ENCODE measurements at places on chromosomes 3 and 15.

- DNase-seq = no peak
Observed at GRCh38 chr15:72515591-72516389, 41.7 kb downstream of the ARIH1 start.

GRCh38 chr3:141240687-141241615, 9.3 kb downstream of the PXYLP1 start:
- no peak for DNase-seq

GRCh38 chr15:94107652-94108051, 123.7 kb upstream of the MCTP2 start:
- no peak for DNase-seq

GRCh38 chr3:139225548-139225947, 118.3 kb upstream of the MRPS22 start:
- no peak for DNase-seq

GRCh38 chr3:189210251-189210770, 38.5 kb downstream of the TPRG1 start:
- no peak for DNase-seq

DNA sequence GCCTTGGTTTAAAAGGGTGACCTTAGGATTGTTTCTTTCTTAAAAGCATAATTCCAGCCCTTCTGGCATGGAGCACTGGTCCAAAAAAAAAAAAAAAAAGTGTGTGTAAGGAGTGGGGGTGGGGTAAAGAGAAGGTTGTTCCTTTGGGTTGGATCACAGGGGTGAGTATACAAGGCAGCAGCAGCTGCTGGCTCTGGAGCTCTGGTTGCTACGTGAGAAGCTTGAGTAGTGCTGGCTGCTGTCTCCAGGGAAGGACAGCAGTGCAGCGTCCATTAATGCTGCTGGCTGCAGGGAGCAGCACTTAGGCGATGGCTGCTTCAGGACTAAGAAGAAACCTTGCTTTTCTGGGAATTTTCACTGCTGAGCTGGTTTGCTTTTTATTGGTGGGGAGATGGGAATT, 2.3 kb downstream of the SETD5 start:
- peak; percentile 92 for DNase-seq

GRCh38 chr3:130850044-130850797, 43.7 kb upstream of the ATP2C1 start:
- DNase-seq = peak; percentile 18

DNA sequence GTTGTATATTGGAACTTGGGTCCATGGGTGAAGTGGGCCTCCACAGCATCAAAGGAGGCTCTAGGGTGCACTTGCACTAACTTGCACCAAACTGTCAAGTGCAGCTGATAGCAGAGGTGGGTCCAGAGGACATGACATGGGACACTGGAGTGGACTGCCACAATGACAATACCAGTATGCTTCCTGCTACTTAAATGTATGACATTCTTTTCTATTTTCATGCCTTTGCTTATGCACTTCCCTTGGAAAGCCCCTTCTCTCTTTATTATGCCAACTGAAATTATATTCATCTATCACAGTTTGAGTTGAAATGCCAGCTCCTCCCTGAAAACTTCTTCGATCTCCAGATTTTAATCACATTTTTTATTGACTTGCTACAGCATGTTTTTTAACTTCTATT, 101.8 kb downstream of the CFAP20DC start:
- DNase-seq = no peak

- DNase-seq = no peak
Observed at GRCh38 chr3:4821338-4821737, 157.9 kb upstream of the BHLHE40 start.

DNA sequence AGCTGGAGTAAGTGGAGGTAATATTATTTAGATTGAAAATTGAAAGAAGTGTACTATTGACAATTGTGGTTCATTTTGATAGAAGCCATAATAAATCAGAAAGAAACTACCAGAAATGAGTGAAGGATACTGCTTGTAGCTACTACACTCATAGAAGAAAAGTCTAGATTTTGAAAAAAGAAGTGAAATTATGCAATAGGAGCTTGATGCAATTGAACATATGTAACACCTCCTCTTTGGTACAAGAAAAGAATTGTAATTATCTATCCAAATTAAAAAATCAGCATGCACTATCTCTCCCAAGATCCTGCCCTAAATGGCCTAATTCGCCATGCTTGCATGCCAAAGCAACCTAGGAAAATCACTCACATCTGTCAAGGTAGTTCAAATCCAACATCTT, 51.1 kb upstream of the CD200R1L start:
- no peak for DNase-seq

DNA sequence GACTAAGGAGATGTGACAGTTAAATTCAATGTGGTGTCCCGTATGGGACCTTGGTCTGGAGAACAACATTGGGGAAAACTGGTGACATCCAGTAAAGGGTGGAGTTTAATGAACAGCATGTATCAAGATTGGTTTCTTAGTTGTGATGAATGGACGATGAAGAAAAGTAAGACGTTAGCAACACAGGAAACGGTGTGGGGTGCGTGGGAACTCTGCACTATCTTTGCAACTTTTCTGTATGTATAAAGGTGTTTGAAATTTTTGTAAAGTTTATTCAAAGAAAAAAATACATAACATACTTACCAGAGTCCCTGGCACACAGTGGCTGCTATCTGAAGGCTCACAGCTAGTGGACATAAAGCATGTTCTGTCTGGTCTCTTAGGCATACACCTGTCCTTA, 6.1 kb upstream of the CCDC174 start:
- DNase-seq = no peak

GRCh38 chr3:2153053-2153452, 54.4 kb downstream of the CNTN4 start:
- DNase-seq = no peak

DNA sequence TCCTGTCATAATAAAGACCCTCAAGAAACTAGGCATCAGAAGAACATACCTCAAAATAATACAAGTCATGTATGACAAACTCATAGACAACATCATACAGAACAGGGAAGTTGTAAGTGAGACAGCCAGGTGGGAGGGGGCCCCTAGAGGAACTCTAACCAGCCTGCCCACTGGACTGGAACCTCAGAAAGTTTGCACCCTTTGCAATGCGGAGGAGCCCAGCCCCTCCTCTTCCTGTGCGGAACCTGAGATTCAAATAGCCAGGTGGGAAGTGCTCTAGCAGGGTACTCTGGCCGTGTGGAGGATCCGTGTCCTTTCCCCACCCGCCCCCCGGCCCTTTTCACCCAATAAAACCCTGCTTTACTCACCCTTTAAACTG, 387.0 kb upstream of the CBLB start:
- DNase-seq = no peak

DNA sequence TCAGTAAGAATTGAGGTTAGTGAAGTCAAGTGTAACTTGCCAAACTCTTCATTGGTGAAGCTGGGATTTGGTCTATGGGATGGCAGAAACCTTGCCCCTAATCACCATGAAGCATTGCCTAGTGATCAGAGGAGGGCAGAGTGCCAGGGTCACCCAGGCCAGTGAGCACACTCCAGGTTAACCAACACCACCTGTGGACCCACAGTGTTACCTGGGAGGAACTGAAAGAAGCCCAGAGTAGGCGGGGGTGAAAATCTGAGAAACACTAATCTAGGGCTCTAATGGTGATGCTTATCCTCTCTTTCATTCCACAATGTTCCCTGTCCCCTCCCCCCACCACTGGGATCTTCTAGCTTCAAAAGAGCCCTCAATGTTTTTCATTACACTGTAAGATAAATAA, 372.8 kb downstream of the CTNNB1 start:
- no peak for DNase-seq

GRCh38 chr3:71551311-71551919, 32.1 kb downstream of the FOXP1 start:
- DNase-seq = no peak

DNA sequence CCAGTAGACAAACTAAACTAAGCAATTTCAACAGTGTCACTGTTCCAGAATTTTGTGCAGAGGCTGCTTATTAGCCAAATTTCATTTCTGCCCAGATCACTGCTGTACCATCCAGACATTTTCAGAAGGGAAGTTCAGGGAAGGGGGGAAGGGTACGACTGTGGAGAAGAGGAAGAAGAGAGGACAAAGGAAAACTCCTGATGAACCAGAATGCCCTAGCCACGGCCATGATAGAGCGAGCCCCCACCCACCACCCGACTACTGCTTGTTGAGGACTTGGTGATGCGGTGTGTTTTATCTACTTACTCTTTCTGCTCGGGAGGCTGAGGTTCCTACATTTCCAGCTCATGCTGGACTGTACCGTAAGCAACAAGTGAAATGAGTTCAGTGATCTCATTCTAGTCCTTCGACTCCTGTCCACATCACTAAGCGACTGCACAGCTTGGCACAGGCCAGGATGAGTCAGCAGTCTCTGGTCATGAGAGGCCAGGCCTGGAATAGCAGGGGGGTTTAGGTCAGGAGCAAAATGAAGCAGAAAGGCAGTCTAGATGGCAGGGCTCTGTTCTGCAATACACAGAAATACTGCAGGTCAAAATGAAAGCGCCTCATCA, 330.8 kb downstream of the TIGIT start:
- DNase-seq = peak; percentile 88

DNA sequence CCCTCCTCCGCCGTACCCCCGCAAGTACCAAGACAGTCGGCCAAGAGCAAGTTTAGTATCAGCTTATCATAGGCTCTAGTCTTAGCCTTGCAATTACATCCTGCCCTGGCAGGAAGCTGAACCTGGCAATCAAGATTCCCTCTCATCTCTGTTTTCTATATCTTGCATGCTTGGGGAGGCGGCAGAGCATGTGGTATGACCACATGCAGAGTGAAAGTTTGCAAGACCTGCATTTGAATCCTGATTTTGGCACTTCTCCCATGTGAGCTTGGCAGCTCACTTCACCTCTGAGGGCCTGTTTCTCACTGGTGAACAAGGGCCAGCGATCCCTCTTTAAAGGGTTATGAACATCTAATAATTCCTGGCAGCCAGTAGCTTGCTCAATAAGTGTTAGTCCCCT, 106.1 kb upstream of the FRMD4B start:
- DNase-seq = no peak

GRCh38 chr15:27826411-27826810, 272.7 kb downstream of the OCA2 start:
- no peak for DNase-seq

DNA sequence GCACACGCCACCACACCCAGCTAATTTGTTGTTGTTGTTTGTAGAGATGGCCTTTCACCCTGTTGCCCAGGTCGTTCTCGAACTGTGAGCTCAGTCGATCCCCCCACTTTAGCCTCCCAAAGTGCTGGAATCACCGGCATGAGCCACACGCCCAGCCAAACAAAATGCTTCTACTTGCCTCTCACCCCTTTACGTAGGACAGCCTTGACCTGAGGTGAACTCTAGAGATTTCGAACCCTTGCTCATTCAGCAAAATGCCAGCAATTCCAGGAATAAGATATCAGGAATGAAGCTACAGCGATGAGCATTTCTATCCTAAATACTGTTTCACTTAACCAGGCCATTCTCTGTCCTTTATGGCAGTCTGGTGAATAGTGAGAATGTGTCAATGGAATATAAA, 135.0 kb downstream of the LRRK1 start:
- DNase-seq = peak; percentile 0

- no peak for DNase-seq
Observed at GRCh38 chr3:34200576-34200975, 402.1 kb downstream of the PDCD6IP start.

GRCh38 chr3:99084826-99085225, 183.3 kb upstream of the DCBLD2 start:
- no peak for DNase-seq

DNA sequence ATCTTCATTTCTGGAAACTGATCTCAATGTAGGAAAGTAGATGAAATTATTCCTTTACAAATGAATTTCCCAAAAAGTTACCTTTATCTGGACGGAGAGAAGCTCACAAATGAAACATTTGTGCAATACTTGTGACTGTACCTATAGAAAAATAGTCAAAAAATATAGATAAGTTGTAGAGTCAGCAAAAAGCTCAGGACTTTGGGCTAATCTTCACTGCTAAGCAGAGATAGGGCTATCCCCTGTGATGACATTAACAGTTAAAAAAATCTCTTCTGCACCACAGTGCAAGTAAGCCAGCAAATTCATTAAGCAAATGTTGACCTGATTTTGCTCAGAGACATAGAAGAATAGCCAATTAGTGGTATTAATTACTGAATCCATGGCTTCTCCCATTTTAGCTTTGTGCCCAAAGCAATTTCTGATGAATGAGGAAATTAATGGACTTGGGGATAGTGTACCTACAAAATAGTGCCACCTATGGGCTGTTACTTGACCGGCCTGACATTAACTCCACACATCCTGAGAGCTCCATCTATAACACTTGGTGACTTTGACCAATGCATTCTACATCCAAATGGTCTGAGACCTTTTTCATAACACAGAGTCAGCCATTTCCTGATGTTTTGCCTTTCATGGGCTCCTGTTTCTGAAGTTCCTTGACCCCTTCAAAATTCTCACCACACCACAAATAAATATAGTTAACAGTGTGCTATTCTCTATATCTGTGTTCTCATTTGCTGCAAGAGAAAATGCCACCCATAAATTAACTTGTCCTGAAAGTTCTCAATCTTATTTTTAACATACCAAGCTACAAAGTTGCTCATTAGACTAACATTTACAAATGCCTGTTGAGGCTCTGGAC, 105.0 kb downstream of the SSR3 start:
- DNase-seq = peak; percentile 55

GRCh38 chr3:167941234-167941995, 154.3 kb downstream of the GOLIM4 start:
- DNase-seq = peak; percentile 47

DNA sequence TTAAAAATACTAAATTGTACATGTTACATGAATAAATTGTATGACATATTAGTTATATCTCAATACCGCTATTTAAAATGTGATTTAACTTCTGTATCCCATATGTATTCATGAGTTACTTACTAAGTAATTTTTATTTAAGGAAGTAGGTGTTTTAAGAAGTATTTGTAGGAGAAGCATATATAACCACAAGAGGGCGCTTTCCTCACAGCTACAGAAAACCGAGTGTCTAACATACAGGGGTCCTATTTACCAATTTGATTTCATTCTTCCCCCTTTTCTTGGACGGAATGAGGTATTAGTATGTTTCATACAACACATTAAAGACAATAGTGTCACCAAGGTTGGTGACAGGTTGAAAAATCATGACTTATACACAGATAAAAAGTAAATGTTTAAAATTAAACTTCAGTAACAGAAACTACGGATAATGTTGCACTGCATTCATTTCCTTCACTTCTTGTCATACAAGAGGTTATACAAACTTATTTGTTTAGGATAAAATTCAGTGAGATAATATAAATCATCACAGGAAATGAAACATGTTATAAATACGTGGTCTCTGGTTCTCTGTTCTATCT, 253.6 kb downstream of the MAGI1 start:
- DNase-seq = peak; percentile 78

DNA sequence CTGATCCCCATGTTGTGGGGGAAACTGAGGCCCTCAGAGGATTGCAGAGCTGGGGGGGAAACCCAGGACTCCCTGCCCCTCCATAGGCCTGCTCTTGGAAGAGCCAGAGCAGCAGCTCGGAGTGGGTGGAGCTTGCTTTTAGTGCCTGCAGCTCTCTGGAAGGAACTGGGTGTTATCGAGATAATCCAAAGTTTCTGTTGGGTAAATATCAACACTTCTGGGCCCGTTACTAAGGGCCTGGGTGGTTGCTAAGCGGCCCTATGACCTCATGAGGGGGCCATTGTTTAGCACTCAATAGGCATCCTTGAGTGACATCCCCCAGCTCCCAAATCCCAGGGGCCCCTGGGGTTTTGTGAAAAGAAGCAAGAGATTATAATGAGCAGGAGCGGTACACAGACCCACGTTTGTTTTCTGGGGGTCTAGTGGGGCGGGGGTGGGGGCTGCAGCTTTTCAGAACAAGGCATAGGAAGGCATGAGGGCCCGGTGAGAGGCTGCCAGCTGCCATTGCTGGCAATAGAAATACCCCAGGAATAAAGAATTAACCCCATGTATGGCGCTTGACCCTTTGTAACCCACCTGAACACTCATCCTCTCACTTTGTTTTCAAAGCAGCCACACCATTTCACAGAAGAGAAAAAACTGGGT, 48.3 kb upstream of the ATP2B2 start:
- DNase-seq = peak; percentile 67

All from hepatocyte (in vitro differentiated cells).